ENCODE measurements at places on chromosomes 12 and 14.
A peak's percentile ranks its signal among the peaks of the same experiment; 100 is the strongest.

- no peak for DNase-seq
Measured at GRCh38 chr14:104803912-104804410, 3.1 kb downstream of the ZBTB42 start.

GRCh38 chr14:105860615-105861580 is 334.5 kb downstream of the TMEM121 start:
- DNase-seq: peak; percentile 9

DNA sequence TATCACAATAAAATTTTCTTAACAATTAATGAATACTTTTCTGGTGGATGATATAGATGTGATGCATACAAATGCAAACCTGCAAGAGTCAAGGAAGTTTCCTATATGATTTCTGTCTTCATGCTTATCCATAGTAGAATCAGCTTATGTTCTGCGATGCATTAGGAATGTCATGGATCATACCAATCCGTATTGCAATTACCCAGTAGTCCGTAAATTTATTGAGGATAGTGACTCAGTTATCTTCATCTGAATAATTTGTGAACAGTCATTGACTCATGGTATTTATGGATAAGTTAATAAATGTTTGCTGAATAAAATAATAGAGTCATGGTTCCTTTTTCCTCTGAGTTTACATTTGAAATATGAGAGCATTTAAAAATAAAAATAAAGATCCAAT is 483.4 kb downstream of the LRFN5 start:
- DNase-seq: no peak

DNA sequence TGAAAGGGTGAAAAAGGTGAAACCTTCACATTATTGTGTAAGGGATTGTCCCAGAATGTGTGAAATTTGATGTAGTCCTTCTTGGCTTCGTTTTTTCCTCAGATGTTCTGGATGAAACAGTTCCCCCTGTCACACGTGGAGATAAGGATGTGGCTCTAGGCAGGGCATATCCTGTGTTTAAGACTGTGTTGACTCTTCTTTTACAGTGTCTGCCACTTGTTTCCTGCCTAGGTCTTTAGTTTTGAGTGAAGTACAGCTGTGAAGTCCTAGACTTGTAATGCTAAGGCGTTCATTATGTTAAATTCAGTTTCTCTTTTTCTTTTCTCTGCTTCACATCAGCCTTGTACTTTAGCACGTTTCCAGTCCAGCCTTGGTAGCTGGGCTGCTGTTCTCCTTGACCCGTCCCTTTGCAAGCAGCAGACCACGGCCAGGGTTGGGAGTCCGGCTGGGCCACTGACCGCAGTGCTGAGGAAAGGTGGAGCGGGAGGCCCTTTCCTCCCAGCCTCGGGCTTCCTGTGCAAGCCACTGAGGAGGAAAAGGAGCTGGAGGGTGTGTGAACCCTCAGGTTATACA is 59.1 kb downstream of the RASSF3 start:
- no peak for DNase-seq

GRCh38 chr12:111308473-111308872 is 60.4 kb downstream of the PHETA1 start:
- no peak for DNase-seq

- DNase-seq: no peak
Measured at GRCh38 chr14:84468153-84468552, 1061.8 kb upstream of the FLRT2 start.

- no peak for DNase-seq
Measured at GRCh38 chr12:47218191-47218654, 138.5 kb upstream of the AMIGO2 start.

DNA sequence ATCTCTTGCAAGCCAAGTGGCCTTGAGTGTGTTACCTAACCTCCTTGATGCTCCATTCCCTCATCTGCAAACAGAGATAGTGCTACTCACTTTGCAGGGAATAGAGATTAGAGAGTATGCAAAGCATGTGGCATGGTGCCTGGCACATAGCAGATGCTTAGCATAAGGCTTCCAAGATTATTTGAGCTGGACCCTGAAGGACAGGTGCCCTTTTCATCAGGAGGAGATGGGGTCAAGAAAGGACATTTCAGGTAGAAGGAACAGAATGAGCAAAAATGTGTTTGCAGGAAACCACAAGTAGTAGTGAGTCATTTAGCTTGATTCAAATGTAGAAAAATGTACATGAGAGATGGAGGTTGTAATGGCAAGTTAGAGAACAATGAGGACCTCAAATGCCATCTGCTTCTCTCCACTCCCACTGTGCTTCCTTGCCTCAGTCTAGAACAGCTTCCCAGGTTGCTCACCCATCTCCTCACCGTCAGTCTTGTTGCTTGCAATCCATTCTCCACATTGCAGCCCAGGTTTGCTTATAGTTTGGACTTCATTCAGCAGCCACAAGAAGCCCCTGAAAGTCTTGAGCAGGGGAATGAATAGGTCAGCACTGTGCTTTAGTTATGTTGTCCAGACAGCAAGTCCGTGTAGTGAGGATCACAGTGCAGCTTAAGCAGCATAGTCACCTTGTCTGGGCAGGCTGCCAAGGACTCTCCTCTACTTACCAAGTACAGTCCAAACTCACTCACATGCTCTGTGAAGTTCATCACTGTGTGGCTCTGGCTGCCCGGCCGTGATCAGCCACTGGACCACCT is 536.3 kb upstream of the CCDC196 start:
- DNase-seq: no peak

- DNase-seq: peak; percentile 25
Measured at GRCh38 chr14:95609398-95609990, 74.6 kb downstream of the GLRX5 start.

GRCh38 chr12:121766290-121767039 is 27.0 kb downstream of the RHOF start:
- DNase-seq: no peak

Measured in GM12891 (cell line).